ENCODE measurements at places on chromosomes 5 and 9.

DNA sequence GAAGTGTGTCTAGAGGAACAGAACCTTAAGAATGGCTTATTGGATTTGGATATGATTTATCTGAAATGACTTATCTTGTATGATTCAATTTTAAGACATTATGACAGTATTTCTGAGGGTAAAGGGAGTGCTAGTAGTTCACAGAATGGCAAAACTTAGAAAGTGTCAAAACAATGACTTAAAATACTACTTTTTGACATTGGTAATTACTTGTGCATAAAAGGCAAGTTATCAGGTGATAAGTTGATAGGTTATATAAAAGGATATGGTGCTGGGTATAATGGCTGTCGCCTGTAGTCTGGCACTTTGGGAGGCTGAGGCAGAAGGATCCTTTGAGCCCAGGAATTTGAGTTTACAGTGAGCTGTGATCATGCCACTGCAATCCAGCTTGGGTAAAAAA lies 494.4 kb downstream of the CDH9 start:
- no peak for DNase-seq

DNA sequence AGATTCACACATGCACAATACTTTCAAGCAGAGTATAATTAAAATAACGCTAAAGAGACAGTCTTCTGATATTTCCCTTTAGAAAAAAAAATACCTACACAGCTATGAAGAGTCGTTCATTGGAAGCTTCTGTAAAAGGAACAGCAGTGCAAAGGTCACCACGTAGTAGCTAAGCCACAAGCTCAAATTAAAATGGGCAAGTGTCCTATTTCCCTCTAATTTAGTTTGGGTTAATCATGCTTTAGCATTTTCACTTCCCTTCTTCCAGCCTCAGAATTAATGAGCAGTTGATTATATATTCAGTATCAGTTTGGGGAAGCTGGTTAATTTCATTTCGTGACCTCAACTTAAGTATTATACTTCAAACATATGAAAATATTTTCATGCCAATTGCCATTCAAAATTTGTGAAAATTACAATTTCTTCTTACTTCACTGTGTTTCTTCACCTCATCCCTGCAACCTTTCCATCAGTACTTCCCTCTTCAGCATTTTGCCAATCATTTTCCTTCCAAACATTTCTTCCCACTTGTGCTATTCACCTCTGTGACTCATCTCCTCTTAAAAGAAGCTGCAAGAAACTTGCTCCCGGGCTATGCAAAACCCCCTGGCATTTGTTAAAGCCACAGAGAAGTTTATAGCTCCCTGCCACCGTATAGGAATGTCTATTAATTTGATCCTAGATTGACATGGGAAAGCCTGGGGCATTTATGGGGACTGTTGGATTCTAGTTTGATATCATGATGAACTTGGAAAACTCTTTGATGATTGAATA lies 83.0 kb downstream of the DMRTA1 start:
- no peak for DNase-seq

GRCh38 chr5:36443941-36444340 lies 142.2 kb upstream of the RANBP3L start:
- no peak for DNase-seq

DNA sequence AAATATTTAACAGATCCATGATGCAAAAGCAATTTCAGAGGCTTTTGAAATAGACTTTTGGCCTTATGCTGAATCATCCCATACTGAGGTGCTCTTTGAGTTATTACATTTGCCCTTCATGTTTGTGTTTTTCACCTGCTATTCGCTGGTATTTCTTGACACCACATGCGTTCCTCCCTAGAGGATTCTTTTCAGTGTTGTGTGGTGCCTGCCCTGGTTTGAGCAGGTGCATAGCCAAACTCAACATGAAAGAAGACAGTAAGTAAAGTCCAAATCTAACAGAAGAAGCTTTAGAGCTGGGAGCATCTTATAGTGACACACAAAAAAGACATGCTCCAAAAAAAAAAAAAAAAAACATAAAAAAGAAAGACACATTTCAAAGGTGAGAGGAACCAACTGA lies 796.3 kb downstream of the SEMA5A start:
- no peak for DNase-seq

- no peak for DNase-seq
Observed at GRCh38 chr5:886716-887325, 5.8 kb downstream of the BRD9 start.

DNA sequence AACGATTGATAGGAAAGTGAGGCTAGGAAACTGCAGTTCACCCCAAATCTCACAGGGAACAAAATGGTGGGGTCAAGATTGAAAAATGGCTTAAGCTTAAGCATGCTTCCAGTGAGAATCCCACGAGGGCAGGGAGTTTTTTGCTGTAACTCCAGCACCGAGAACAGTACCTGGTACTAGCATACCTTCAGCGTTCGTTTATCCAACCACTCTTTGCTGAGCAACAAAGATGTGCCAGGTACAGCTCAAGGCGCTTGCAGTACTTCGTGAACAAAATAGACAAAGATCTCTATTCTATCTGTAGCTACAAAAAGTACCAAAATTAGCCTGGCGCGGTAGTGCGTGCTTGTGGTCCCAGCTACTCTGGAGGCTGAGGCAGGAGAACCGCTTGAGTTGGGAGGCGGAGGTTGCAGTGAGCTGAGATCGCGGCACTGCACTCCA lies 778 bp upstream of the PPP6C start:
- no peak for DNase-seq

DNA sequence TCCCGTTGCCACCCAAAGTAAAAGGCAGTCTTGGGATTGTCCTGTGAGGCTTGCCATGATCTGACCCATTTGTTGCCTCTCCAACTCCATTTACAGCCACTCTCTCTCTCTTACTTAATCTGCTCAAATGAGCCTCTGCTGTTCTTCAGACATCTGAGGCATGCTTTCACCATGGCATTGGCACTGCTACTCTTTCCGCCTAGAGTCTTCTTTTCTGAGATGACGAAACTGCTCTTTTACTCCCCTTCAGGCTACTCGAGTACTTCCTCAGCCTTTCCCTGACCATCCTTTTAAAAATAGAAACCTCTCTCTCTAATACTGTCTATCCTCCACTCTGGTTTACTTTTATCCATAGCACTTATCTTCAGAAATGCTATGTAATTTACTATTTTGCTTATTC lies 9.0 kb downstream of the FOCAD start:
- DNase-seq, result no peak

- no peak for DNase-seq
Observed at GRCh38 chr5:79074641-79075040, 5.1 kb downstream of the BHMT2 start.

DNA sequence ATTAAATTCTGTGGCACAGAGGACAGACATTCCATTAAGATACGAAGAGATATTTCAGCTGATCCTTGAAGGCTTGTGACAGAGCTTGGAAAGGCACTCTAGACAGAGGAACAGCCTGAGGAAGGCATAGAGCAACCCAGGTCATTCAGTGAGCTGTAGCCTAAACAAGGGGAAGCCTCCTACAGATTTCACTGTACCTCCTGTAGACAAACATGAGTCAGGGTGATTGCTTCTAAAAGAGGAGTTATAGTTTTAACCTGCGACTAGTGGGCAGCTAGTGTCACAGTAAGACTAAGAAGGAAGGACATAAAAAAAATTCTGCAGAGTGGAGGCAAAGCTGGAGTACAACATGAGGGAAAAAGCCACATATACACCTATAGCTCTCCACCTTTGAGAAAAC lies 43.5 kb upstream of the ANKDD1B start:
- DNase-seq, result no peak

- no peak for DNase-seq
Observed at GRCh38 chr9:20125727-20126126, 336.9 kb upstream of the SLC24A2 start.

GRCh38 chr5:139389701-139390638 lies at the start of gene MZB1:
Gene MZB1 (minus strand): TSS chr5:139389913. CDS start chr5:139389856, 57 bp downstream.
- no peak for DNase-seq

DNA sequence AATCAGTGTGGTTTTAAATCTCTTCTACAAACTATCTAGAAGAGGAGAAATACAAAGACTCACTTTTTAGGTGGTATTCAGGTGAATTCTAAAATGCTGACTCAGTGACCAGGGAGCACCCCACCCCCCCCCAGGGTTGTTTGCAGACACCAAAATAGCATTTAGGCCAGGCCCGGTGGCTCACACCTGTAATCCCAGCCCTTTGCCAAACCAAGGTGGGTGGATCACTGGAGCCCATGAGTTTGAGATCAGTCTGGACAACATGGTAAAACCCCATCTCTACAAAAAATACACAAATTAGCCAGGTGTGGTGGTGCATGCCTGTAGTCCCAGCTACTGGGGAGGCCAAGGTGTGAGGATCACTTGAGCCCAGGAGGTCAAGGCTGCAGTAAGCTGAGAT lies 119.0 kb upstream of the LMX1B start:
- DNase-seq, result no peak

DNA sequence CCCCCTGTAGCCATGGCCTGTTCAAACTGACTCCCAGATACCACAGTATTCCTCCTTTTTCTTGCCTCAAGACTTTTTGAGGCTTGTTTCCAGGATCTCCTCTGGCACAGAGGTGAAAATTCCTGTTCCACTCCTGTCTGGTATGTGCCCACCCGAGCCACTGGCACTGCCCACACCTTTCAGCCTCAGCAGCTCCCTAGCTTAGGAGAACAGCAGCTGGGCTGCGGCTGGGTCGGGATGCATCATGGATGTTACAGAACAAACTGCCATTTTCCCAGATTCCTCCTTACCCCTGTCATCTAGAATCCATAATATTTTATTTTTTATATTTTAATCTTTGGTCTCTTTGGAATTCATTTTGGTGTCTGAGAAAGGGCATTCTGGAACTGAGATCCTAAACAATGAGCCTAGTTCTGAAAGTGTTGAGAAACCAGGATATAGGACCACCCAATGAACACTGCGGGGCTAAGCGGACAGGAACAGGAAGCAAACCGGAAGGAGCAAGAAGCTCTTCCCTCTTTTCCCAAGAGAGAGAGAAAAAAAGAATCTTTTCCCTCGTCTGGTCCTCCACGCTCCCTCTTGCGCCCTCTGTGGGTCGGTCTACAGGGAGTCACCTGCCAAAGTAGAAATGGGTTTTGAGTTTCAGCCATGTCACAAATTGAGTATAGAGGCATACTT lies 12.5 kb downstream of the OR2S2 start:
- peak; percentile 59 for DNase-seq

DNA sequence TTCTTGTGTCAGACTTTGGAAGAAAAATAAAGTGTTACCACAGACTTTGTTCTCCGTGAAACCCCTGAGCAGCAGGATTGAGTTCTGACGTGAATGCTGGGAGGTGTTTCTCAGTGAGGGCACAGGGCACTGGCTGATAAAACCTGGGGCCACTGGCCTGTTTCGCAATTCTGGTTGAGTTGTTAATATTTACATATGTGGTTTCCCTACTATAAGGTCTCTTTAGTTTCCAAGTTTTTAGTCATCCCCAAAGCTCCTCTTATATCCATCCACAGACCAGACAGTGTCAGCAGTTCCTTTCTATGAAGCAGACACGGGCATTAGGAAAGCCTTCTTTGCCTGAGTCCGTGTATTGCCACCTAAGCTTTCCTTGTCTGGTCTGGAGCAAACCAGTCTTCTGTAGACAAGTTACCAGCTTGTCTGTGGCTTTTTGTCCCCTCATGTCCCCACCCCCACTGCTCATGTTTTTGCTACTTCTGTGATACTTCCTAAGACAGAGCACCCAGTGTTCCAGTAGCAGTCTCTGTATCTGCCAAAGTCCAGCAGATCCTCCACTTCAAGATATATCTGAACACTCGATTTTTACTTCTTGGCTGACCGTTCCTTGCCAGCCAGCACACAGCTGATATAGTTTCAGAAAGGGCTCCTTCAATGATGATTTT lies 42.0 kb downstream of the ACO1 start:
- peak; percentile 5 for DNase-seq

GRCh38 chr5:131511934-131512333 lies 123.1 kb downstream of the RAPGEF6 start:
- DNase-seq, result no peak

DNA sequence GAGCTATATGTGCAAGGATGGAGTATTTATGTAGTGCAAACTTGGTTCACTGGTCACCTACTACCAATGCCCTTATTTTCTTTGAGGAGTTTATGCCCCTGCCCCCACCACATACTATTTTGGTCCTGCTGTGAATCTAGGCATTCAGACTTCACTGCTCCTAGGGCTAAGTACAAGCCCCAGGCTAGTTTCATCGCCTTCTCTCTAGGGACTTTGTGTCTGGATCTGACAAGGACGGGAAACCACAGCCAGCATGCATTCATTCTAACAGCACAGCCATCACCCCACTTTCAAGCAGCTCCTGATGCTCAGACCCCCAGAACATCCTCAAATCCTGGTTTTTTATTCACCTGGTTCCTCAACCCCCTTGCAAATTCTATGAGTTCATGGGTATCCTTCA lies 56.8 kb downstream of the DRD1 start:
- DNase-seq, result no peak

- peak; percentile 20 for DNase-seq
Observed at GRCh38 chr9:84139296-84140070, 158.9 kb downstream of the RMI1 start.

DNA sequence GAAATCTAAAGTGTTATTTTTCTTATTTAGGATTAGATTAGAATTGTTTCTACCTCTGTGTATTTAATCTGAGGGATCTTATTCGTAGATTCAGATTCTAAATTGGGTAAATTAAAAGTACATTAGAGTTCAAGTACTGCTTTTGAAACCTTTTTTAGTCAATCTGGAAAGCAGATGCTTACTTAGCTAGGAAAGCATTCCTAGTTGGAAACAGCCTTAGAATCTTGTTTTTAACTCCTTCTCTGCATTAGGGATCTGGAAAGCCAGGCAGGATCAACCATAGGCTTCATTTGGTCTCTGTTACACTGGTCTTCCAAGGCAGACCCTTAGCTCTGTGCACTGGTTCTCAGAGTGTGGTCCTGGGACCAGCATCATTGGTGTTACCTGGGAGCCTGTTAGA lies 247.4 kb downstream of the NR3C1 start:
- no peak for DNase-seq

DNA sequence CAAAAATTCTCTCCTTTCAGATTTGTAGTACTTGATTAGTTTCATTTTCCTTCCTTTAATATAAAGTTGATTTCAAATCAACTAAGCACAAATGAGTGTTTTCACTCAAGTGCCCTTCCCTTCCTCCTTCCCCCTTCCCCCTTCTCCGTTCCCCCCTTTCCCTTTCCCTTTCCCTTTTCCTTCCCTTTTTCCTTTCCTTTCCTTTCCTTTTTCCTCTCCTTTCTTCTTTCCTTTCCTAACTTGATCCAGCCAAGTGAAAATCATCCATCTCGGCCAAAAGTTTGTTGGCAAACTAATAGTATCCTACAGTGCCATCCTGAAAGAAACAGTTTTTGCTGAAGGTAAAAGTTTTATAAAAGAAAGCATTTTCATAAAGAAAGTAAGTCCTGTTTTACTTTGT lies 85.3 kb upstream of the CD180 start:
- no peak for DNase-seq

Measured in hippocampal formation (tissue), 2 donors.